ENCODE measurements at places on chromosomes 16 and 17. TPM values are rescaled to one million over a fixed set of nuclear protein-coding genes. Genes with fewer than 3 reads are reported as not detected.

DNA sequence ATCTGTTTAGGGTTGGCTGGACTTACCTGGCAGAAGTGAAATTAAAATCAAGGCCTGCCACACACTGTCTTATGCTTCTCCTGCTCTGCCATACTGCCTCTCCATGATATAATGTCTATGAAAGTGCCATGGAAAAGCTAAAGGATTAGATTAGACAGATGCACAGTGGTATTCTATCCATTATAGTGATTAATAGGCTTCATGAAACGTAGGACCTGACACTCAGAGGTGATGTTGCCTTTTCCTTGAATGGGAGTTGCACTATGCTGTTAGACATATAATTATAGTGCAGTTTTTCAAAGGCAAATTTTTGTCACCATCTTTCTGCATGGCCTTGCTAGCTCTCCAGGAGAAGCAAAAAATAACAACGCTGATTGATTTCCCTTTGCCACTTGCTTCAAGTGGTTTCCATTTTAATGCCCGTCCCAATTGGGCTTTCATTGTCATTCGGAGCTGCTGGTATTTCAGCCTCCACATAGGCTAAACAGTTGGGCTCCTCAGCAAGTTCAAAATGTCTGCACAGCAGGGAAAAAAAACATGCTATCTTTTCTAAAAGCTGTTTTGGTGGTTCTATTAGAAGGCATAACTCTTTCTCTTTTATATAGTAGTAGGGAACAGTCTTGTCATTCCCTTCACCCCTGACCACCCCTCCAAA is 502.8 kb upstream of the GOT2 start:
- H3K4me3 ChIP-seq: no peak overlapping the region
- H3K27me3 ChIP-seq: no peaks in the 10 kb centered on the region

GRCh38 chr17:7290685-7291084 is 3.8 kb downstream of the YBX2 start:
- no peaks in the 10 kb centered on the region for H3K36me3 ChIP-seq
- H3K4me1 ChIP-seq: peaks cover 15% of the 10 kb centered on the region
- H3K27me3 ChIP-seq: peaks cover 50% of the 10 kb centered on the region
- no peak for DNase-seq

GRCh38 chr17:59767176-59767575 is 59.7 kb downstream of the VMP1 start:
- H3K36me3 ChIP-seq: peaks cover 13% of the 10 kb centered on the region
- H3K27ac ChIP-seq: peak overlapping the region; percentile 37
- H3K27me3 ChIP-seq: no peaks in the 10 kb centered on the region
- DNase-seq: no peak
- no peak overlapping the region for H3K4me3 ChIP-seq

DNA sequence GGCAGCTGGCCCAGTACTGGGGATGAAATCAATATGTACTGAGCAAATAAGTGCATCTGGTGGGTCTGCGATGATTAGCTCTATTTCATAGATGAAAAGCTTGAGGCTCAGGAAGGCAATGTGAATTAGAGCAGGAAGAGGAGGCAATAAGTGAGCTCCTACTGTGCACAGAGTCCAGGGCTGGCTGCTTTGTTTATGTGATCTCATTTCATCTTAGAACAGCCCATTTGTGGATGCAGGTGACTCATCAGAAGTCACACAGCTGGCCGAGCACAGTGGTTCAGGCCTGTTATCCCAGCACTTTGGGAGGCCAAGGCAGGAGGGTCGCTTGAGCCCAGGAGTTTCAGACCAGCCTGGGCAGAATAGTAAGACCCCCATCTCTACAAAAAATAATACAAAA is 7.1 kb downstream of the TMEM114 start:
- peaks cover 18% of the 10 kb centered on the region for H3K27me3 ChIP-seq
- DNase-seq: no peak
- H3K4me3 ChIP-seq: no peak overlapping the region
- no peaks in the 10 kb centered on the region for H3K4me1 ChIP-seq
- H3K27ac ChIP-seq: no peak overlapping the region

GRCh38 chr16:21159281-21159951 is 942 bp downstream of the LDAF1 start:
- H3K4me1 ChIP-seq: peaks cover 50% of the 10 kb centered on the region
- no peaks in the 10 kb centered on the region for H3K27me3 ChIP-seq
- DNase-seq: peak; percentile 81
- H3K4me3 ChIP-seq: peak overlapping the region; percentile 86
- peaks cover 27% of the 10 kb centered on the region for H3K36me3 ChIP-seq

GRCh38 chr17:68812876-68813584 is 142.2 kb downstream of the ABCA8 start:
- H3K27ac ChIP-seq: no peak overlapping the region
- H3K36me3 ChIP-seq: no peaks in the 10 kb centered on the region
- H3K4me1 ChIP-seq: peaks cover 2% of the 10 kb centered on the region
- no peaks in the 10 kb centered on the region for H3K27me3 ChIP-seq
- H3K4me3 ChIP-seq: no peak overlapping the region
- DNase-seq: no peak

- H3K27ac ChIP-seq: no peak overlapping the region
- no peaks in the 10 kb centered on the region for H3K4me1 ChIP-seq
- H3K4me3 ChIP-seq: no peak overlapping the region
- no peaks in the 10 kb centered on the region for H3K27me3 ChIP-seq
- no peaks in the 10 kb centered on the region for H3K36me3 ChIP-seq
- no peak for DNase-seq
Measured at GRCh38 chr17:66383333-66383732, 80.9 kb downstream of the PRKCA start.

GRCh38 chr16:3999479-4000325 is 116.5 kb downstream of the ADCY9 start:
- no peaks in the 10 kb centered on the region for H3K27me3 ChIP-seq
- peaks cover 15% of the 10 kb centered on the region for H3K4me1 ChIP-seq
- H3K27ac ChIP-seq: peak overlapping the region; percentile 50
- peak; percentile 43 for DNase-seq

DNA sequence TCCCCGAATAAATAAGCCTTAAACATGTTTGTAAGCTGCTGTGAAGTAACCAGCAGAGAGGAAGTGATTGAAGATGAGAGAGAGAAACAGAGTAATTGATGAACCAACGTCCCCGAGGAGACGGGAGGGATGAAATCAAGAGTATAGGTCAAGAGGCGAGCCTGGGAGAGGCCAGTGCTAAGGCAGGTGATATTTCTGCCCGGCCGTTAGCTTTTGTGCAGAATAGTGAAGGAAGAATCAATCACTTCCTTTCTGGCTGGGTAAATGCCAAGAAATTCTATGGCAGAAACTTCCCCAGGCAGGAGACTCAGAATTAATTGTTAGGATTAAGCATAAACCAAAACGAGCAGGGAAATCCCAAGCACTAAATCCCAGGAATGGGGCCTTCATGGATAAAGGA is 273.8 kb downstream of the CDH13 start:
- no peaks in the 10 kb centered on the region for H3K36me3 ChIP-seq
- H3K27ac ChIP-seq: no peak overlapping the region
- H3K4me3 ChIP-seq: no peak overlapping the region
- no peaks in the 10 kb centered on the region for H3K27me3 ChIP-seq
- peaks cover 6% of the 10 kb centered on the region for H3K4me1 ChIP-seq
- no peak for DNase-seq

- H3K4me3 ChIP-seq: no peak overlapping the region
- H3K36me3 ChIP-seq: no peaks in the 10 kb centered on the region
- no peak overlapping the region for H3K27ac ChIP-seq
- H3K4me1 ChIP-seq: peaks cover 14% of the 10 kb centered on the region
- H3K27me3 ChIP-seq: no peaks in the 10 kb centered on the region
Measured at GRCh38 chr17:59798111-59798510, 90.7 kb downstream of the VMP1 start.

GRCh38 chr17:19897903-19898302 is 30.2 kb upstream of the ULK2 start:
- DNase-seq: no peak
- H3K4me3 ChIP-seq: no peak overlapping the region
- H3K27ac ChIP-seq: no peak overlapping the region
- peaks cover 24% of the 10 kb centered on the region for H3K36me3 ChIP-seq
- H3K27me3 ChIP-seq: no peaks in the 10 kb centered on the region

DNA sequence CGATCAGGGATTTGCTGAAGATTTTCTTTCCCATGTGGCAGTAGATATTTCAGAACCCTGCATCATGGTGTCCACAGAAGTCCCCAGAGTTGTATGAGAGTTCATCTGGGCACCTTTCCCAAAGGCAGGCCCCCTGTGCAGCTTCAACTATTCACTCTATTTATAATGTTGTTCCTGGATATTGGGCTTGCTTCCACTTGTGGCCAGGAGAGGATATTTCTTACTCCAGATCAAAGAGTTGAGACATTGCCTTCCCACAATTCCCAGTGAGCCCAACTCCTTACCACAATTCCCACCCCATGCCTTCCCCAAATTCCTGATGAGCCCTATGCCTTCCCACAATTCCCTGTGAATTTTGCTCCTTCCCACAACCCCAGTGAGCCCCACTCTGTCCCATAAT is 206.9 kb downstream of the WWOX start:
- no peaks in the 10 kb centered on the region for H3K27me3 ChIP-seq
- H3K27ac ChIP-seq: no peak overlapping the region
- no peaks in the 10 kb centered on the region for H3K36me3 ChIP-seq
- no peak for DNase-seq

GRCh38 chr16:20899071-20899470 is 1.1 kb downstream of the DCUN1D3 start:
- DNase-seq: no peak
- H3K4me3 ChIP-seq: peak overlapping the region; percentile 86
- peaks cover 27% of the 10 kb centered on the region for H3K36me3 ChIP-seq
- peaks cover 56% of the 10 kb centered on the region for H3K4me1 ChIP-seq

DNA sequence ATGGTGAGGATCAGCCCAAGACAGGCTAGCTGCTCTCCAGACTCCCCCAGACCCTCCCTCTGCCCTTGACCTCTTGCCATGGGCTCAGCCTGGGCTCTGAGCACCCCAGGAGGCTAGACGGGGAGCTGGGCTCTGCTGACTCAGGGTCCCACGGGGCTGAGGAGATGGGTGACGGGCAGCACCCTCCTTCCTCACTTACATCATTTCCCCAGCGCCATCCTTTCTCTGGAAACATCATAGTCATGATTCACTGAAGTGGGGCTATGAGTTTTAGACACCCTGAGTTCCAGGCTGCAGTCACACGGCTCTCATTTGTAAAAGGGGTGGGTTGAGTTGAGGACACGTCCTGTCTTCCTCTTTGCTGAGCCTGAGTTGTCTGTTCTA is 3.0 kb upstream of the ITGAX start:
- peak; percentile 72 for DNase-seq
- H3K36me3 ChIP-seq: no peaks in the 10 kb centered on the region
- H3K4me1 ChIP-seq: peaks cover 41% of the 10 kb centered on the region
- H3K27ac ChIP-seq: peak overlapping the region; percentile 77
- peak overlapping the region; percentile 14 for H3K4me3 ChIP-seq
- no peaks in the 10 kb centered on the region for H3K27me3 ChIP-seq

Gene TRPV2
- total RNA-seq: 120 TPM

Gene KRT23
- total RNA-seq: 1.9 TPM

Gene EEF2K
- total RNA-seq: 35.2 TPM

All from lower lobe of right lung (tissue), 2 donors.